ENCODE measurements at places on chromosomes 4 and X.

DNA sequence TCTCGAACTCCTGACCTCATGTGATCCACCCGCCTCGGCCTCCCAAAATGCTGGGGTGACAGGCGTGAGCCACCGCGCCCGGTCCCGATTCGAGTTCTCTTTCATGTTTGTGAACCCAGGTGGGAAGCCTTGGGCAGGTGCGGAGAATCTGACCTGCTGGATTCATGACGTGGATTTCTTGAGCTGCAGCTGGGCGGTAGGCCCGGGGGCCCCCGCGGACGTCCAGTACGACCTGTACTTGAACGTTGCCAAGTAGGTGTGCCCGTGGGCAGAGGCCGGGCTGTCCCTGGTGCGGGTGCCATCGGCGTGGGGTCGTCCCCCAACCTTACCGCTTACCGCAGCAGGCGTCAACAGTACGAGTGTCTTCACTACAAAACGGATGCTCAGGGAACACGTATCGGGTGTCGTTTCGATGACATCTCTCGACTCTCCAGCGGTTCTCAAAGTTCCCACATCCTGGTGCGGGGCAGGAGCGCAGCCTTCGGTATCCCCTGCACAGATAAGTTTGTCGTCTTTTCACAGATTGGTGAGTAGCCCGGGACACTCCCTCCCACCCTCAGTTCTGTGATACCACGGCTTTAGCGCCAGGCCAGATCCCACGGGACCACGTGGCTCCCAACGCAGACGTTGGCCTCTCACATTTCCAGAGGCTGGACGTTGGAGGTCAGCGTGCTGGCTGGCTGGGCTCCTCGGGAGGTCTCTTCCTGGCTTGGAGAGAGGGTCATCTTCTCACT, 15.6 kb downstream of the IL3RA start:
- no peak for DNase-seq

- DNase-seq, result no peak
Observed at GRCh38 chr4:57220734-57221133, 110.5 kb upstream of the IGFBP7 start.

DNA sequence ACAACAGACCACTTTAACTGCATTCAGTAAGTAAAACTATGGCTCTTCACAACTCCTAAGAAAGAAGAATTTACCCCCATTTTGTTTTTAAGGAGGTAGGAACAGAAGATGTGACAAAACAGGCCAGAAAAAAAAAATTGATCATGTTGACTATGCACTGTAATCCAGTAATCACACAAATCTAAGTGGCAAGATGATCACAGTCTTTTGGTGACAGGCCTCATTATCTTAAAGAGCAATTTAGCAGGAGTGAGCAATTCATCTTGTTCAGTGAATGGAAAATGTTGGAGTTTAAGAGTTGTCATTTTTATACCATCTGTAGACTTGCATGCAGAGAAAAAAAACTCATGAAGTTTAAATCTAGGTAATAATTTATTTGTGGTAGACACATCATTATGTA, 115.1 kb downstream of the SLC39A8 start:
- no peak for DNase-seq

DNA sequence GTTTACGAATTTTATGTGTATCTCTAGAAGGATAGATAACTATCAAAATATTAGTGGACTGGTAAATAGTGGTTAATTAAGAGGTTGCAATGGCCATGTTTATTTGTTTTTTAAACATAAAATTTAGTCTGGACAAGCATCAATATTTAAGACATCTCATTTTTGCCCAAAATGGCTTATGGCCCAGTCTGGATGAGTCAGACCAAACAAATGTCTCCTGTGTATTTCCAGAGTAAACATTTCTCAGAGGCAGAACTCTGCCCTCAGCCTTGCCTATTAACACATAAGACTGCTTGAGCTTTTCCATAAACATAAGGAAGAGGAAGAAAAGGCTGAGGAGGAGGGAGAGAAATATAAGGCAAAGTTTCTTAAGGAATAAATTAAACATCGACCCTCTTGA, 277.1 kb upstream of the DIAPH2 start:
- no peak for DNase-seq

Data from activated T-helper 1 cell treated with Interleukin-2 at 50 U/mL for 16 hours (primary cell).